T-cell (primary cell): ENCODE measurements at places on chromosomes 6 and 20. TPM values are rescaled to one million over a fixed set of nuclear protein-coding genes. Genes with fewer than 3 reads are reported as not detected.

The RAB44 gene
- total RNA-seq, result 0.09 TPM

The RNF182 gene
- total RNA-seq, result 0.16 TPM

The FKBP1C gene
- 0.55 TPM for total RNA-seq

The KHDC1L gene
- total RNA-seq, result not detected

The MCHR2 gene
- not detected for total RNA-seq

The SPTLC3 gene
- 0.20 TPM for total RNA-seq

The LAMA2 gene
- 0.32 TPM for total RNA-seq

The KIF25 gene
- not detected for total RNA-seq

The FOXC1 gene
- 0.12 TPM for total RNA-seq

The HLA-DQB1 gene
- total RNA-seq, result 4.2 TPM

The TNFRSF21 gene
- total RNA-seq, result 0.44 TPM

The BPIFB4 gene
- not detected for total RNA-seq

The SLC22A23 gene
- total RNA-seq, result 12.1 TPM

The SLC4A11 gene
- 0.44 TPM for total RNA-seq

- no peak for DNase-seq
Measured at GRCh38 chr20:15060265-15061060, 723.1 kb upstream of the FLRT3 start.

DNA sequence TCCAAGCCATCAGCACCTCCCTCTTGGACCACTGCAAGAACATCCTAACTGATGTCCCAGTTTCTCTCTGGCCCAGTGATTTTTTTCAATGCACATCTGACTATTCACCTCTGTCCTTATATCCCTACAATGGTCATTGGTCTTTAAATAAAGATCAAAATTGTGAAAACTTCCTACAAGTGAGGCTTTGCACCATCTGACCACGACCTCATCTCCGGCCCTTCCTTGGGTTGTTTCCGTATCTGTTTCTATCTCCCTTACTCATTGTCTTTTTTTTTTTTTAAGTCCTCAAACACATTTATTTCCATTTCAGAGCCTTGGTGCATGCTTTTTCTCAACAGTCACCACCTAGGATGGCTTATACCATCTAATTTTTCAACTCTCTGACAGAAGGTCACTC, 88.1 kb downstream of the IPCEF1 start:
- no peak for DNase-seq

GRCh38 chr20:19003366-19004336, 190.1 kb downstream of the SCP2D1 start:
- DNase-seq, result no peak

DNA sequence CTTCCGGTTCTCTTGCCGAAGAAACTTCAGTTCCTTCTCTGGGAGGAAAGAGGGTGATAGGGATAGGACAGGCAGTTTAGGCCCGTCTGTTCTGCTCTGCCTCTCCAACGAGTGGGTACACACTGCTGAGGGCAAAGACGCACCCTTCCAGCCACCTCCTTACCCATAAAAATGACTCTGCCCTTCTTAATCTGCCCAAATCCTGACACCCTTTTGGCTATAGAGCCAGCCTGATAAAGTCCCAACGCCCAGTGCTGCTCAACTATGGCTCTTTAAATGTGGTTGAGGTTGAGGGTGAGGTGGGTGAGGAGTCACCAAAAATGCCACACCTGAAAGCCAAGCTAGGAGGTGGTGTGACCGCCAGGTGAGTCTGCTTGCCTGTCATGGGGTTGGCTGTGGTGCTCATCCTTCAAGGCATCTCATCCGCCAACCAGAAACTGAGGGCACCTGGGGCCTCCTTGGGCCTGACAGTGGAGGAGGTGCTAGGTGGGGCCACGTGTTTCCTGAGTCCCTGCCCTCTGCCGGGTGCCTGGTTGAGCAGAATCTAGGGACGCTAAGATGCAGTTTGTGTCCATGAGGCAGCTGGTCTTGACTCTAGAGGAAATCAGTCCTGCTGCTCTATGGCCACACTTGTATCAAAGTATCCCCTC, 16.3 kb downstream of the CCDC167 start:
- DNase-seq, result no peak

DNA sequence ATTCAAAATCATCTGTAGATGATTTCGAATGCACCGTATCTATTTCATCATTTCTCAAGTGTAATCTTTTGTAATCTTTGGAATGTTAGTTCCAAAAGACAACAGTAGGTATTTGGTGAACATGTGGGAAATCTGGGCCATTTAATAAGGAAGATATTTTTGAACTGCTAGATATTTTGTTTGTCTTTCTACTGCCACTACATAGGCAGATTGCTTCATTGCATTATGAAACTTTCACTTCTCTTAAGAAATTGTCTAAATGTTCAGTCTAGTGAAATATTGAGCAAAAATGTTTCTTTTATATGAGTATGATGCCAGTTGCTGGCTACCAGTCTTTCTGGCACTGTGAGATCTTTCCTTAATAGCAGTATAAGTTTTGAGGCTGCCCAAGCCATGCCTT, 527.8 kb upstream of the RNF217 start:
- DNase-seq, result no peak

DNA sequence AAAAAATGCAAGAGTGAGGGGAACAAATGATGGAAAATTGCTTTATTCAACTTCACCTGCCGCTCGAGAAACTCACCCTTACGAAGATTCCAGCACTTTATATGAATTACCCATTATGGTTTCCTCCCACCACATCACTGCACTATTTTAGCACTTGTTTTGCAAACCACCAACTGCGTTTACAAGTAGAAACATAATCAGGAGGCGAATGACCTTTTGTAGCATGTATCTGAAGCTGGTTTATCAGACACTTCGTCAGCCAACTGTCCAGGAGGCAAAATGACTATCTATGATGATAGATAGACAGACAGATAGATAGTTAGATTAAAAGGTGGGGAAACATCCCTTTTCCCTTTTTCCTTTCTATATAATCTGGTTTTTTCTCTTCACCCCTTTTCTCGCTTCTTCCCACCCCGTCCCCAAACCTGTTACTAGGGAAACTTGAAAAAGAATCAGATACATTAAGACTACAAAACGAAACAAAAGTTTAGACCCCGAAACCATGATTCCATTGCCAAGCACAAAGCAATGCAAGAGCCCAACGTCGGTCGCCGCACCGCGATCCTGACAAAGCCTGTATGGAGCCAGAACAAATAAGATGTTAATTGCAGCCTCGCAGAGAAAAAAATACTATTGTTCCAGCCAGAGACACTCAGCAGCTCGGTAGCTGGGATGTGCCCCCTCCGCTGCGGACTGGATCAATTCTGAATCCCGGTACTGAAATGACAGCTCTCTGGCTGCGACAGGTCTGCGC, 933 bp upstream of the ADGRB3 start:
- no peak for DNase-seq

- DNase-seq, result no peak
Measured at GRCh38 chr6:84639396-84639795, 125.0 kb downstream of the TBX18 start.

DNA sequence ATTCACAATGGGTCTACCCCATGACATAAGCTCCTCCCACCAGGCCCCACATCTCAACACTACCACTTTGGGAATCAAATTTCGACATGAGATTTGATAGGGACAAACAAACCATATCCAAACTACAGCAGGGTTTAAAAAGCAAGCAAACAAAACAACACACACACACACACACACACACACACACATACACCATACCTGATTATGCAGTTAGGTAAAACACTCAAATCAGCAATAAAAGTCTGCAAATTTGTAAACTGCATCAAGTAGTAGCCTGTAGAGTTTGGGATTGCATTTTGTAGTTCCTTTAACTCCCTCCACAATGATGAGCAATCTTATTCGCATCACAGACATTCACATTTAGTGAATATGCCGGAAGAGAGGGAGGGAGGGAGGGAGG, 32.6 kb upstream of the TNFAIP3 start:
- no peak for DNase-seq

GRCh38 chr6:81075974-81076373, 676.5 kb downstream of the TENT5A start:
- no peak for DNase-seq

DNA sequence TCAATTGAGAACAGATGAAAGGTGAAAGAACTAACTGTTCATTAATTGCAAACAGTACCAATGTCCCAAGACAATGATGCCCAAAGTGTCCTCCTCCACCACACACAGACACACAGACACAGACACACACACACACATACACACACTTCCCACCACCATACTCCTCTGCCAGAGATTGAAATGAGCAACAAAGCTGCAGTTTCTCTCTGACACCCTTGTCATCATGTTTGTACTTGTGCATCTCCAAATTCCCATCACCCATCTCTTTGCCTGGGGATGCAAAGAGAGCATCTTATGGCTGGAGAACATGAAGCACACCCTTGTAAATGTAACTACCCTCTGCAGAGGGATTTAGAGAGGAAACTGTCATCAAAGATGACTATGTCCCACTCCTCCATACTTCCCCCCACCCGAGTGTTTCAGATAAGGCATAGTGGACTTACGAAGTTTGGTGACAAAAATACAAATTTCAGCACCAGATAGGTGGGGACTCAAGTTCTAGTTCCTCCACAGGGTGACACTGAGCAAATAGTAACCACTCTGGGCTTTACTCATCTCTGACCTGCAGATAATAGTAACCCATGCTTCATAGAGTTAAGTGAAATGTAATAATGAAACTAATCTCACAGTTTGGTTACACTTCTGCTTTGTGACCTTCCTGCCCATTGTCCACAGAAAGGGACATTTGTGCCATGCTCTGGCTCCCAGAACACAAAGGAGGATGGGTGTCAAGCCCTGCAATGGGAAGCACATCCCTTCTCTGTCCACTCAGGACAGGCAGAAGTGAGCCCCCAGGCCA, 8.7 kb downstream of the MAFB start:
- DNase-seq, result no peak

DNA sequence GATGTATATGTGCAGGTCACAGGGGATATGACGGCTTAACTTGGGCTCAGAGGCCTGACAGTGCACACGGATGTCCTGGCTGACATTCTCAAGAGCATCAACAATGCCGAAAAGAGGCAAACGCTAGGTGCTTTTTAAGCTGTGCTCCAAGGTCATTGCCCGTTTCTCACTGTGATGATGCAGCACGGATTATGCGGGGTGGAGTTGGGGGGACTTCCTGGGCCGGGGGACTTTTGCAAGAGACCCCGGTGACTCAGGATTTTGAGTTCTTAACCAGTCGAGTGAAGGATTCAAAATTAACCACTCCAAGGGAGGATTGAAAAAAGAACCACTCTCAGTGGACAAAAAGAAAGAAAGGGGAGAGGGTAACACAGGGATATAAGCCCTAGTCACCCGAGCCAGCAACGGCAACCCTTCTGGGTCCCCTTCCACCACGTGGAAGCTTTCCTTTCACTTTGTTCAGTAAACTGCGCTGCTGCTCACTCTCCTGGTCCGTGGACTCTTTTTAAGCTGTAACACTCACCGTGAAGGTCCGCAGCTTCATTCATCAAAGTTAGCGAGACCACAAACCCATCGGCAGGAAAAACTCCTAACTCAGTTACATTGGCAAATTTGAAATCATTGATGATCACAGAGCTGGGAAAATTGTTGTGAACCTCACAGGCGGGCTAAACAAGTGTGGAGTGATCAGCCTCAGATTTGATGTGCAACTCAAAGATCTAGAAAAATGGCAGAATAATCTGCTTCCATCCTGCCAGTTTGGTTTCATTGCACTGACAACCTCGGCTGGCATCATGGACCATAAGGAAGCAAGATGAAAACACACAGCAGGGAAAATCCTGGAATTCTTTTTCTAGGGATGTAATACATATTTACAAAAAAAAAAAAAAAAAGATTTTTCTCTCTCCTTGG, 199.3 kb downstream of the ARID1B start:
- no peak for DNase-seq

- DNase-seq, result no peak
Measured at GRCh38 chr20:53576195-53576580, 17.5 kb downstream of the ZNF217 start.

- no peak for DNase-seq
Measured at GRCh38 chr6:69988458-69989126, 122.2 kb downstream of the COL19A1 start.

- DNase-seq, result no peak
Measured at GRCh38 chr6:44829836-44830235, 442.3 kb downstream of the CDC5L start.

- no peak for DNase-seq
Measured at GRCh38 chr6:53358440-53359094, 9.8 kb upstream of the ELOVL5 start.

- no peak for DNase-seq
Measured at GRCh38 chr6:8872589-8872988, 437.2 kb upstream of the SLC35B3 start.

DNA sequence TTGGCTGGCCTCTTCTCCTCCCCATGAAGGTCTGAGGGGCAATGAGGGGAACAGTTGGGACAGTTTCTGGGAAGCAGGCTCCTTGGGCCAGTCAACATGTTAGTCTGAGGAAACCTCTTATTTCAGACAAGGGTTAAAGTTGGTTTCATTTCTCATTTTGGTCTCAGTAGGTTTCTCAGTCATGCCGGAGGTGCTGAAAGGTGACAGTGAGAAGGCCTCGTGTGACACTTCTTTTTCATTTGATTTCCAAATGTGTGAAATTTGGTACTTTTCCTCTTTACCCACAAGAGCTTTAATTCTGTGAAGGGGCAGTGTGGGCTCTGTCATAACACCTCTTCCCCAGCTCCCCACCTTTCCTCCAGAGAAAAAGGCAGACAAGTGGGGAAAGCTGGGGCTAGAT, 7.5 kb upstream of the GLP1R start:
- no peak for DNase-seq

DNA sequence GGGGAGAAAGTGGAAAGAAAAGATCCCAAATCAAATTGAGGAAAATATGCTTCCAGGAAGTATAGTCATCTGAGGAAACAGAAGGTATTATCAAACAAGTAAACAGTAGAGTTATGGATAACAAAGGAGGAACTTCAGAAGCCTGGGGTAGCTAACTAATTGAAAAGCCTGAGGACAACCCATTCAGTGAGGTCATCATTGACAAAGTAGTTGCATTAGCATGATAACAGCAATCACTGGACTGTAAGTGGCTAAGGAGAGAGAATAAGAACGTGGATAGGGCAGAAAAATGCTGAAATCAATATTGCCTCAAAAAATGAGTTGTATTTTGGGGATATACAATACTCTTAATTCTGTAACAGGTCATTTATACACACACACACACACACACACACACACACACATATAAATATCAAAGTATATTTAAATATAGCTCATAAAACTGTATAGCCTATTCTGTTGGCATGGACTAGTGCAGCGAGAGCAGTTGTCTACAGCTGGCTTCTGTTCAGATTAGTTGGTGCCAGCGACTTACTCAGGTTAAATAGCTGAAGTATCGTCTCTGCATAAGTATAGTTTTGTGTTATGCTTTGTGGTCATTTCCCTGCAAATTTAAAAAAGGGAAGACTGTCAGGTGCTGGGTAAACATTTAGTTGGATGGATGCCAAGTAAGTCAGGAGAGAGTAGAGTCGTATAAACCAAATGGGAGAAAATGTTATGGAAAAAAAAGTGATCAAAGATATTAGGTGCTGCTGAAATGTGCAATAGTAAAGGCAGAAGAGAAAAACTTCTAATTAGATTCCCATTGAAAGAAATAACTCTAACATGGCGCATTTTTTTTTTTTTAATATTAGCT, 33.8 kb upstream of the CTAGE9 start:
- no peak for DNase-seq

- DNase-seq, result no peak
Measured at GRCh38 chr6:81861281-81861680, 108.8 kb upstream of the TENT5A start.
